Cardiac fibroblast (primary cell): ENCODE measurements at places on chromosomes 1 and 21.

- no peak for DNase-seq
Observed at GRCh38 chr1:25737130-25737529, 62.9 kb upstream of the SELENON start.

DNA sequence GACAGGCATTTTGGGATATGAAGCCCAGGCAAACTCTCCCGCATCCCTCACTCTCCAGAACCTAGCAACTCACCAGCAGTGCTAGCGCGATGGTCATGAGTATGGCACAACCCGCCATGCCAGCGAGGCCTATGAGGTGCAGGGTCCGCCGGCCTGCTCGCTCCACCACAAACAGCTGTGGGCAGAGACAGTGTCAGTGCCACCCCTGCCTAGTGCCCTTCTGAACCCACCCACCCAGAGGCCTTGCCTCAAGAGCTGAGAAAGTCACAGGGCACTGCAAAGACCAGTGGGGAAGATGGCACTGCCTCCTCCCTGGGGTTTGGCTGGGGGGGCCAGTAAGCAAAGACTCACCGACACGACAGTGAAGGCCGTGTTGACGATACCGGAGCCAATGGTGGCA lies 29.8 kb downstream of the SLC2A1 start:
- DNase-seq: no peak

DNA sequence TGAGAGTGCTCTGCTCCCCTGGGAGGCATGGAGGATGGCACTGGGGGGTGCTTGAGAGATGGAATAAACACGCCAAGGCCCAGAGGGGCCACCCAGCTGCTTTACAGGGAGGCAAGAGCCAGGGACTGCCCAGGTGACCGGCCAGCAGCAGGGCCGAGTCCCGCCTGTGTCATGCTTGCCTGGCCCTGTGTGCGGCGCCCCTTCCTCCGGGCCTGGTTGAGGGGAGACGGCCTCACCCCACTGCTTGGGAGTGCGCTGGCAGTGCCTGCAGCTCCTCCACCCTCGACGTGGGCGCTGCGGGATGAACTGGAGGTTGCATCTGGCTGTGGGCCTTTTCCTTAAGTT lies 33.1 kb upstream of the COL6A2 start:
- no peak for DNase-seq

- DNase-seq: no peak
Observed at GRCh38 chr1:173049322-173049633, 1.5 kb downstream of the TNFSF18 start.

GRCh38 chr1:14777516-14778506 lies 179.3 kb downstream of the KAZN start:
- DNase-seq: no peak

DNA sequence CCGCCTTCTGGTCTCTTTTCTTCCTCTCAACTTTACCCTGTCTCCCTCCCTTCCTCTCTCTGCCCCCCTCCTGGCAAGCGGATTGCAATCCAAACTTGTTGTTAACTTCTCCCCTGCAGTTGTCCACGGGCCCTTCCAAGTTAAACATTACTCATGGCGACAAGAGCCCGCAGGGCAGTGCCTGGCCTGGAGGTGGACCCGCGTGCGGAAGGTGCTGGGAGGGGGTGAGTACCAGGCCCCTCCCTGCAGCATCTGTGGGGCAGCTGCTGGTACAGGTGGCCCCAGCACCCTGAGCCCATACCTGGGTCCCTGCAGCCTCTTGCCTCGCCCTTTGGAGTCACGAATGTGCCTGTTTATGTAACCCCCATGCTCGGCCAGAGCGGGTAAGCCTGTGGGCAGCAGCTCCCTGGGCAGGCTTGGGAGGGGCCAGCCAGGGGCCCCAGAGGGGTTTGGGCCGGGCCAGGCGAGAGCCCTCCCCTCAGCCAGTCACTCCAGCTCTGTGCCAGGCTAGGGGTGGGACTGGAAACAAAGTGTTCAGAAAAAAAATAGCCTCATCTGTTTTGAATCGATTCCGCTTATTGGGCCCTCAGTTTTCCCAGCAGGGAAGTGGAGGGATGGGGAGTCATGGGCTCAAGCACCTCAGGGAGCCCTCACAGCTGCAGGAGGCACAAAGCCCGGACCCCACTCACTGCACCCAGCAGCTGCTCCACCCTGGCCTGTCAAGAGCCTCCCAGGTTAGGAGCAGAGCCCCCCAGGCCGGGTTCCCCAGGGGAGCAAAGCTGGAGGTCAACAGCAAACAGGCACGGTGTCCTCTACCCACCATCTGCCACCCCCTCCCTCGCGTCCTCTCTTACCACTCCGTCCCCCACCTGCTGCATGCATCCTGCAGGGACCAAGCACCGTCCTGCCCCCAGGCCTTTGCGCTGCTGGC lies 14.0 kb upstream of the FAAP20 start:
- DNase-seq: peak; percentile 95

GRCh38 chr1:206039046-206039973 lies 13.7 kb upstream of the RHEX start:
- no peak for DNase-seq

GRCh38 chr1:53063744-53064515 lies 1.9 kb downstream of the PODN start:
- DNase-seq: no peak

GRCh38 chr21:36297938-36298572 lies 21.9 kb upstream of the MORC3 start:
- DNase-seq: peak; percentile 17

DNA sequence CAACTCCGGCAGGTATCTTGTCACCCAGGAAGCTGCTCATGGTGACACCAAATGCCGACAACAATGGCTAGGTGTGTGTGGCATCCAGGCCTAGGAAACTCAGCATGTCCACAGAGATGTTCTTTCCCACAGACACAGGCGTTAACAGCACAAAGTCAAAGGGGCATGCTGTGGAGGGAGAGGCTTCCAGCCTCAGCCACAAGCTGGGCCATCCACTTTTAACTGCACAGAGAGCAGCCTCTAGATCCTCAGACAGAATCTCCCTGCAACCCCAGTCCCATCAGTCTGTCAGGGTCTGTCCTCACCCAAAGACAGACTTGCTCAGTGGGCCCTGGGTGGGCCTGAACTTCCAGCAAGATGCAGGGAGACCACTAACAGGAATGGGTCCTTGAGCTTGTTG lies 58.5 kb upstream of the BCAR3 start:
- no peak for DNase-seq

- DNase-seq: peak; percentile 9
Observed at GRCh38 chr1:44543064-44543744, 131.1 kb downstream of the TMEM53 start.
